ENCODE measurements at places on chromosomes 4 and X. TPM values are rescaled to one million over a fixed set of nuclear protein-coding genes. Genes with fewer than 3 reads are reported as not detected.

DNA sequence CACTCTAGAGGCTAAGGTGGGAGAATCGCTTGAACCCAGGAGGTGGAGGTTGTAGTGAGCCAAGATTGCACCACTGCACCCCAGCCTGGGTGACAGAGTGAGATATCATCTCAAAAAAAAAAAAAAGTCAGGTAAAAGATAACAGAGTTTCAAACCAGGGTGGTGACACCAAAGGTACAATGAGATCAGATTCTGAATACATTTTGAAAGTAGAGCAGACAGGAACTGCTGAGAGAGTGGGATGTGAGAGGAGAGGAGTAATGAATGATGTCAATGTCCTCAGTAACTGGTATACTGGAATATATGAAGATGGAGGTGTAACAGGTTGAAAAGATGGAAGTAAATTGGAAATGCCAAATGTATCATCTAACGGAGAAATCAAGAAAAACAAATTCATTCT lies 135.6 kb downstream of the CAMK2D start:
- no peak for DNase-seq

DNA sequence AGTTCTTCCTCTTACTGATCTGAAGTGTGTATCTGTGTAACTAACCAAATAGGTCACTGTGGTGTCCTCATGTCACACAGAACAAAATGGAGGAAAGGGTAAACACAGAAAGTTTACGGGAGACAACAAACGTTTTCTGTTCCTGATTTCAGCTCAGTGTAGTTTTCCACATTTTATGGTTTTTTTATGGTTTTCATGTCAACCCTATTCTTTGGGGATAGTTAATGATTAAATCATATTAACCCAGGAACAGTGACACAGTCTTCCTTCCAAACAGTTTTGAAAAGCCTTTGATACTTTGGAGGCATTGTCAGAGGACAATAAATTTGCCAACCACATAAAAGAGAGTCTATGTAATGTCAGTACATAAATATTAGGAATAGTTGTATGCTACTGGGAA lies 4.2 kb downstream of the LNX1 start:
- DNase-seq: no peak

DNA sequence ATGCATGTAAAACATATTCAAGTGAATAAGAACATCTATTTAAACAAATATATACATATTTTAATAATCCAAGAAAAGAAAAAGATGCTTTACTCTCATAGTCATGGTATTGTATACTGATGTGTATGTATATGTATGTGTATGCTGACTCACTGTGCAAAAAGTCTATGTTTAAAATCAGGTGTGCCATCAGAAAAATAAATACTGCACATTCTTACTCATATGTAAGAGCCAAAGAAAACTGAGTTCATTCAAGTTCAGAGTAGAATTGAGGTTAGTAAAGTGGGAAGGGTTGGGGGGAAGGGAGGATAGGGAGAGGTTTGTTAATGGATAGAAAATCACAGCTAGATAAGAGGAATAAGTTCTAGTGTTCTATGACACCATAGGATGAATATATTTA lies 403.9 kb upstream of the SMIM31 start:
- DNase-seq: no peak

- peak; percentile 3 for DNase-seq
Measured at GRCh38 chr4:129532573-129532972, 436.6 kb downstream of the C4orf33 start.

DNA sequence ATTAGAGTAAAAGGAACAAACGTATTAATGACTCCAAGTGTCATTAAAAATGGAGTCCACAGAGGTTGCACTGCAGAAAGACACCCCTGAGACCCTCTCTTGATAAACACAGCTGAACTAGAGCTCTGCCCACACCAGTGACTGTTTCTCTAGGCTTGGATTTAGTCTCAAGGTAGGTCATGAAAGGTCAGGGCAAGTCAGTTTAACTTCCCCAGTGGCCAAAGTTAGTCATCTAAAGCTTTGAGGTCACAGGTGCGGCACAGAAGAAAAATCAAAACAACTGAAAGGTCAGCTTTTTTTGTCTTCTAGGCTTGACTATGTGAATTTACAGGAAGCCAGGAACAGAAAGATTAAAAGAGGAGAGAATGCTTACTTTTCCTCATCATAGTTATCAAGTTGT lies 749.6 kb downstream of the RAB28 start:
- no peak for DNase-seq

DNA sequence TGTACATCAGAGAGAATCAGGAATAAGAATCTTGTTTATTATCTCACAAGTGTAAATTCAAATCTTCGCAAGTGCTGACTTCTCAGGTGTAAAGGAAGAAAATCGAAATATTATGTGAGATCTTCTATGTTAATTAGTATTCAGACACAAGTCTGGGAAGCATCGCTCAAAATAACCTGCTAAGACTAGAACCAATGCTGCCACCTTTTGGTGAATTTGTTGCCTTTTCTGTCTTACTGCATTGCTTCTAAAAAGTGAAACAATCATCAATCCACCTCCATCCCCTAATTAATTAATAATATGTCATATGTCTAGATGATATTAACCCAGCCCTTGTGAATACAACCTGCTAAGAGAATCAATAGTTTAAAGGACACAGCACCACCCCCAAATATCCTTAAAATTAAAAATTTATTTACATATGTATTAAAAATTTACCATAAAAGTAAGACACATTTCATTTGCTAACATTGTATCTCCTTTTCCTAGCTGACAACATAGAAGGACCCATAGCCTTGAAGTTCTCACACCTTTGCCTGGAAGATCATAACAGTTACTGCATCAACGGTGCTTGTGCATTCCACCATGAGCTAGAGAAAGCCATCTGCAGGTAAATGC lies 3.5 kb downstream of the EPGN start:
- no peak for DNase-seq

The DUSP21 gene
- not detected for total RNA-seq

- peak; percentile 49 for DNase-seq
Measured at GRCh38 chr4:56434599-56435139, 746 bp downstream of the PPAT start.

DNA sequence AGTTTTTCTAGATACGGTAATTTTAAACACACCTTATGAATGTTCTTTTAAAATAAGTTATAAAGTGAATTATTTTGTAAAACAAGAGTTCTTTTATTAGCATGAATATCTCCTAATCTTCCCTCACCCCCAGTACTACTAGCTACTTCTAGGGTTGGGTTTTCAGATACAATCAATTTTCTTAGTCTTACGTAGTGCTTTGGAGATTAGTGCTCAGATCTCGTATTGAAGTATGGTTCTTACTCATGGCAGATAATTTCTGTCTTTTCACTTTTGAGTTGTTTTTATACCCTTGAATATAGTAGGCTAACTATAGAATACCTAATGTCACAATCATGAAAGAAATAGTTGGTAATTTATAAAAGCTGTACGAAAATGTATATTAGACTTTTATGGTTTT lies 43.2 kb downstream of the CDKL5 start:
- no peak for DNase-seq

The NLRP2B gene
- total RNA-seq: not detected

The GAGE12H gene
- total RNA-seq: not detected

DNA sequence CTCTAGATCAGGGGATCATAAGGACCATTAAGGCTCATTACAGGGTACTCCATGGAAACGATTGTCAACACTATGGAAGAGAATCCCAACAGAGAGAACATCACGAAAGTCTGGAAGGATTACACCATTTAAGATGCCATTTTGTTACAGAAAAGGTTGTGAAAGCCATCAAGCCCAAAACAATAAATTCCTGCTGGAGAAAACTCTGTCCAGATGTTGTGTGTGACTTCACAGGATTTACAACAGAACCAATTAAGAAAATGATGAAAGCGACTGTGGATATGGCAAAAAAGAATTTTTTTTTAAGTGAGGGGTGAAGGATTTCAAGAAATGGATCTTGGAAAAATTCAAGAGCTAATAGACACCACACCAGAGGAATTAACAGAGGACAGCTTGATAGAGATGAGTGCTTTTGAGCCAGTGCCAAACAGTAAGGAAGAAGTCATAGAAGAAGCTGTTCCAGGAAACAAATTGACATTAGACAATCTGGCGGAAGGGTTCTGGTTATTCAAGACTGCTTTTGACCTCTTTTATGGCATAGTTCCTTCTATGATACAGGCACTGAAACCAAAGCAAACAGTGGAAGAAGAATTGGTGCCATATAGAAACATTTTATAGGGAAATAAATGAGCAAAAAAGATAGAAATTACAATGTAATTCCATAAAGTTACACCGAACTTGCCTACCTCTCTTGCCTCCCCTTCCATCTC lies 17.3 kb upstream of the LSM6 start:
- DNase-seq: no peak

The PPBP gene
- total RNA-seq: 173 TPM

The TRPC3 gene
- 0.52 TPM for total RNA-seq

- DNase-seq: no peak
Measured at GRCh38 chr4:164753873-164754488, at the start of gene SMIM31. SMIM31 (plus strand) TSS chr4:164754131; CDS start chr4:164770444, 16,313 bp downstream.

- DNase-seq: no peak
Measured at GRCh38 chr4:73221734-73222133, 36.9 kb downstream of the ANKRD17 start.

The MTNR1A gene
- total RNA-seq: not detected

The GABRE gene
- total RNA-seq: not detected

DNA sequence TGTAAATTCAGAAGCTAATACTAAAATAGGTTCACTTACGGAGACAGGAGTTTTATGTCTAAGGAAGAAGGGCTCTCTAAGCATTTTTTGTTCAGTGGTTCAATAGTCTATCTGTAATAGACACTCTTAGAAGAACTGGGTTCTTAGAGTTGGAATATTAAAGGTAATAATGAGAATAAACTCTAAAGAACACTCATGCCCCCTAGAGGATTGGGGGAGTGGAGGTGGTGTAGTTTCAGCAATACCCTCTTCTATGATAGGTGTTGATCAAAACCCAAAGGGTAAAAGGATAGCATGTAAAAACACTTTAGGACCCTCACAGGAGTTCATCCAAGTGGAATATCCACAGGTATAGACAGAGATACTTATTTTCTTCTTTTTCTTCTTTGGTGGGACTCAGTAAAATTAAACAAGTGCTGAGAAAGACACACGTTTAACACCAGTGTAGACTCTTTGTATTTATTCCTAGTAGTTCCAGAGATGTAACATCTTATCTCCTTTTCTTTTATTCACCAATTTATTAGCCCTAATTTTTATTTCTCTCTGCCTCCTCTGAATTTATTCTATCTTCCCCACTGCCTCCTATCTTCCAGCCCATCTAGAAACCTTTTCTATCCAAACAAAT lies 25.7 kb upstream of the MND1 start:
- DNase-seq: peak; percentile 61

The PRDM8 gene
- 31.7 TPM for total RNA-seq

DNA sequence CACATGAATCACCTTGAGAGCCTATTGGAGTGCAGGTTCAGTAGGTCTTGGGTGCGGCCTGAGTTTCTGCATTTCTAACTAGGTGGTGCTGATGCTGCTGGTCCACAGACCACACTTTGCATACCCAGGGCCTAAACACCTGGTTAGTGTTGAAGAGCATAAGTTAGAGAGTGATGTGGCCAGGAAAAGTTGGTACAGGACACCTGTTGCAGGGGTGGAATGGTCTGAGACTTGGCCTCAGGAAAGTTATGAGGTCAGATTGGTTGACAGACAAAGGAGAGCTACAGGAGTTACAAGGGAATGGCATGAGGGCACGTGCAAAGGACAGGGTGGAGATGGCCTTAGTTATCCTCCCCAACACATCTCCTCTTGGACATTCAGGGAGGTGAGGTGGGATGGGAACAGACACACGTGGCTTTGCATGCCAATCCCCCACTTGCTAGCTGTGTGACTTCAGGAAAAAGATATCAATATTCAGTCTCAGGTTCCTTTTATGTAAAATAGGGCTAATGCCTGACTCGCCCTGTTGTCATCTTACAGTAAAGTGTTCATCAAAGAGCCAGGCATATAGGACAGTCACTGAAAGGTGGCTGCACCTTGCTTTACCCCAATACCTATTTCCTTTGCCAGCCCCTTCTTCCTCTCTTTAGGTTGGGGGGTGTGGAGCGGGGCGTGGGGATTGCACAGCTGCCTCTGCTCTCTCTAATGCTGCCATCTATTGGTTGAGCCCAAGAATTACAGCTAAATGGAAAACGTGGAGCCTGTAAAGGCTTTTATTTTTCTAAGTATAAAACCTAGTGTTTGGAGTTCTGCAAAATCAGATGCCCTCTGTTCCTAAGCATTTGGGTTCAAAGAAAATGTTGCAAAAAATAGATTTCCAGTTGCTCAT lies 47.5 kb downstream of the ATG4A start:
- DNase-seq: peak; percentile 19

The ING2 gene
- 14.6 TPM for total RNA-seq

The RS1 gene
- total RNA-seq: not detected

The RBPJ gene
- total RNA-seq: 88.4 TPM

- DNase-seq: no peak
Measured at GRCh38 chr4:172042714-172043114, 229.5 kb downstream of the GALNTL6 start.

- no peak for DNase-seq
Measured at GRCh38 chrX:153731117-153731844, 6.6 kb downstream of the ABCD1 start.

The ARL13A gene
- total RNA-seq: not detected

GRCh38 chrX:115214151-115214550 lies 19.7 kb downstream of the LRCH2 start:
- no peak for DNase-seq

DNA sequence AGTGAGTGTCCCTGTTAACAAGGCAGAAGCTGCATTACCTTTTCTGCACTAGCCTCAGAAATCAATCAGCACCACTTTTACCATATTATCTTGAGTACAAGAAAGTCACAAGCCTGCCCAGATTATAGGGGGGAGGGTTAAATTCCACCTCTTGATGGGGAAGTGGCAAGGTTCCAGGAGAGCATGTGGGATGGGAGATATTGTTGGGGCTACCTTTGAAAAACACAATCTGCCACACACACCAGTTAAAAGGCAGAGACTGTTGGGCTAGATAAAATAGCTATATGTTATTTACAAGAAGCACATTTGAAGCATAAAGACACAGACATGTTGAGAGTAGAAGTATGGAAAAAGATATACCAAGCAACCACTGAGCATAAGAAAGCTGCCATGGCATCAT lies 6.6 kb upstream of the AVPR2 start:
- DNase-seq: no peak

DNA sequence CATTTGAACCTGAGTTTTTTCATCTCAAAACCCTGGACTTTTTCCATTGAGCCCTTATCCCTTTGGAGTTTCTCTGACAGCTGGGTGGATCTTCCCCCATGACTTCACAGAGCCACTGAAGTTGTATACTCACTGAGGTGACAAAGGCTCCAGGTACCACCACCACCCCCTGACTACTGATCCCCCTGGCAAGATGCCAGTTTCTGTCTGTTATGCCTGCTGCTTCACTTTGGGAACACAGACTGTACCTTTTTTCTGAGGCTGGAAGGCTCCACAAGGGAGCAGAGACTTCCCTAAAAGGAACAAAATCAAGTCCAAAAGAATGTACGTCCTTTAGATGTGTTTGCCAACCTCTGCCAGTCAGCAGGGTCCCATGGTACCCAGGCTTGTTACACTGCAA lies 160.3 kb upstream of the JADE1 start:
- no peak for DNase-seq

DNA sequence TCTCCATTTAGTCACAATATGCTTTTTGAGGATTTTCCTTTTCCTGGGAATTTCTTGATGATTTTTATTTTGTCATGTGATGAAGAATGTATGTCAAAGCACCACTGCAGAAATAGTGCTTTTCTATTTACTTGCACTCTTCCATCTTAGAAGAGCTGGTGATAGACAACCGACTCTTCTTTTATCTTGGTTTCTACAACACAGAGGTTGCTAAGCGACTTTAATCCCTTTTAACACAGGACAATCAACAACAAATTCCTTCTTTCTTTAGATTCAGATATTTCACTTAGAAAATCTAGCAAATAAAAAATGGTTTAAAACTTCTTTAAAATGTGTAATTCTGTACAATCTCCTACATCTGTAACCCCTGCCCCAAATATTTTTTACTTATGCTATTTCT lies 34.6 kb downstream of the TET2 start:
- no peak for DNase-seq

Measured in CD4-positive, CD25-positive, alpha-beta regulatory T cell (primary cell).